ENCODE measurements at places on chromosomes 7 and 10. TPM values are rescaled to one million over a fixed set of nuclear protein-coding genes. Genes with fewer than 3 reads are reported as not detected.

- no peak for DNase-seq
Measured at GRCh38 chr10:52256832-52257691, 57.0 kb upstream of the DKK1 start.

GRCh38 chr7:52959336-52959735 is 76.1 kb upstream of the POM121L12 start:
- DNase-seq = no peak

GRCh38 chr10:122342293-122343134 is 32.0 kb upstream of the PLEKHA1 start:
- DNase-seq = peak; percentile 44

- DNase-seq = no peak
Measured at GRCh38 chr10:1308962-1309616, 252.9 kb downstream of the WDR37 start.

DNA sequence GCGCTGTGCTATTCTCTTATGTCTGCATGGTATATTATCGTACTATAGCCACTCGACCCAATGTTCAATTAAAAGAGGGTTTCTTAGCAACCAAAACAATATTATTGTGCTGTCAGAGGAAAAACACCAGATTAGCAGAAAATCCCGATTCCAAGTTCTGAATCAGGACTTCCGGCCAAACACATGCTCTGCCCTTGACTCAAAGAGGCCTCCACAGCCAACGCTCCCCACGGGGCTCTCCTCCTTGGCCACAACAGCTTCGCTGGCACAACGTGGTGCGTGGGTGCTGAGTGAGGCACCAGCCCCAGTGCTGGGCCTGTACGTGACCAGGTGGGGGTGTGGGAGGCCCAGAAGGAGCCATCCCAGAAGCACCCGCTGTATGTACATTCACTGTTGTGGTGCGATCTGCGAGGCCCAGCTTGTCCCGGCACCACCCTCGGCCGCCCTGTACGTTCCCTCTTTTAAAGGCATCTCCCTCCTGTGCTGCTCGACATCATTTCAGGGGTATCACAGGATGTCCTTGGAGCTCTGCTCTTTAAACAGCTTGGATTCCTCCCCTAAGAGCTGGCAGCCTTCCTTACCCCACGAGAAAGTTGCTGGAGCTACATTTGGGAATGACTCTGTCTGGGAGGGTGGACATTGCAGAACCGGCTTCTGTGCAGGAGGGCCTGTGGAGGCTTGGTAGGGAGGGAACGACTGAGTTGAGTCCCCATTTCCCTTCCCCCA is 736.2 kb downstream of the PARD3 start:
- DNase-seq = no peak

DNA sequence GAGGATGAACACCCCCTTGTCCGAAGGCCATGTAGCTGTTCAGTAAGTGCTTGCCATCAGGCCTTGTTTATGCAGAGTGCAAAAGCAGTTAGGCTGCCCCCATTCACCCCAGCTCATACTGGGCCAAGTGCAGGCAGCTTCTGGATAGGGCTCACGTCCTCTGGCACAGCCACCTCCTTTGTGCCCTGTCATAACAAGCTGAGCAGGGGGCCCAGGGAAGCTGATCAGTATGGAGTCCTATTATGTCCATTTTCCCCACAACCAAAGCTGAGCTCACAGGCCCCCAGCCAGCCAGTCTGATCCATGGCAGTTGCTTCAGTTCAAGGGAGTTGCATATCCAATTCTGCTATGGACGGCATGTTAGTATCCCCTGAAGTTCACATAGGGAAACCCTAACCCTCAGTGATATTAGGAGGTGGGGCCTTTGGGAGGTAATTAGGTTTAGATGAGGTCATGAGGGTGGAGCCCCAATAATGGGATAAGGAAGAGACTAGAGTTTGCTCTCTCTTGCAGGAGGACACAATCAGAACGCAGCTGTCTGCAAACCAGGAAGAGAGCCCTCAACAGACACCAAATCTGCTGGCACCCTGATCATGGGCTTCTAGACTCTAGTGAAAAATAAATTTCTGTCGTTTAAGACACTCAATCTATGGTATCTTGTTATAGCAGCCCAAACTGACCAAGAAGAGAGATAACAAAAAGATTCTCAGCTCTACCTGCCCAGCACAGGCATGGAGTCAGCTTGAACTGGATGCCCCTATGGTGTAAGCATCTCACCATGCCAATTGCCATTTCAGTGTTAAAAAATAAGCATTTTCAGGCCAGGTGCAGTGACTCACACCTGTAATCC is 155.9 kb downstream of the FGFR2 start:
- no peak for DNase-seq

- no peak for DNase-seq
Measured at GRCh38 chr10:4312051-4312835, 513.8 kb upstream of the AKR1E2 start.

DNA sequence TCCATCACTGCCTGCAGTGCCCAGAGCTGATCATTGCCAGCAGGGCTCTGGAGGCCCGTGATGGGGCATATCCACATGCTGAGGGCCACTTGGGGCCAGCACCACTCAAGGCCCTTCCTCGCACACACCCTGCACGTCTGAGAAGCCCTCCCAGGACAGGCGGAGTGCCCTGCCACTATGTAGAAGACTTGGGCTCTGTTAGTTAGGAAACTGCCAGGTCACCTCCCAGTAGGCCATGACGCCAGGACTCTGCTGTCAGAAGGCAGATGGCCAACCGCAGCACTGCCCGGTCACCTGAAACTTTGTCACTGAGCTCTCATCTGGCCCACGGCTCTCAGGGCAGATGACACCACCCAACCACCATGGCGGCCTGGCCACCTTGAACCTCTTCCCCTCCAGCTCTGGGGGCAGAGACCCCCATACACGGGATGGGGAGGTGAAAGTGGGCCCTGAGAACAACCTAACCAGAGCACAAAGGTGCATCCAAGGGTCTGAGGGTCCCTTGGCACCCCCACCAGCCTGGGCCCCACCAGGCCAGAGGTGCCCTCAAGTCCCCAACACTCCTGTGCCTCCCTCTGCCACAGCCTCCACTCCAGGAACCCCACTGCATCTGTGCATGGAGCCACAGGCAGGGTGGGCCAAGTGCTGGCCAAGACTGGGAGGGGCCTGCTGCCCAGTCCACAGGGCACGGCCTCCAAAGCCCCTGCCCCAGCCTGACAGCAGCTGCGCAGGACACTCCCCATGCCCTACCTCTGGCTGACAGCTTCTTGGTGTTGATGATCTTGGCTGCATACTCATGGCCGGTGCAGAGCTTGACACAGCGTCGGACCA is 41.8 kb downstream of the CAMK2B start:
- DNase-seq = no peak

- no peak for DNase-seq
Measured at GRCh38 chr10:126081841-126082466, 185.6 kb downstream of the FANK1 start.

DNA sequence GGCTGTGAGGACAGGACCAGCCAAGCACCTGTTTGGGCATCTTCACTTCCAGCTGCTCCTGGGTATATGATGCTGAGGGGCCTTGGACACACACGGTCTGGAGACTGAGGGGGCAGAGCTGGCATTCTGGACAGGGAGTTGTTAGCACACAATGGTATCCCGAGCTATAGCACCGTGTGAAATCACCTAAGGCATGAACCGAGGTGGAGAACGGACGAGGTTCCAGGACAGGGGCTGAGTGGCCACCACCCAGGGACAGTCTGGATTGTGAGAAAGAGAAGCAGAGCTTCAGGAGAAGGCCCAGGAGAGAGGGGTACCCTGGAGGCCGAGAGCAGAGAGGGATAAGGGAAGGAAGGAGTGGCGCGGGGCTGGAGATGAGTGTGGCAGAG is 571.8 kb downstream of the TCERG1L start:
- DNase-seq = no peak

DNA sequence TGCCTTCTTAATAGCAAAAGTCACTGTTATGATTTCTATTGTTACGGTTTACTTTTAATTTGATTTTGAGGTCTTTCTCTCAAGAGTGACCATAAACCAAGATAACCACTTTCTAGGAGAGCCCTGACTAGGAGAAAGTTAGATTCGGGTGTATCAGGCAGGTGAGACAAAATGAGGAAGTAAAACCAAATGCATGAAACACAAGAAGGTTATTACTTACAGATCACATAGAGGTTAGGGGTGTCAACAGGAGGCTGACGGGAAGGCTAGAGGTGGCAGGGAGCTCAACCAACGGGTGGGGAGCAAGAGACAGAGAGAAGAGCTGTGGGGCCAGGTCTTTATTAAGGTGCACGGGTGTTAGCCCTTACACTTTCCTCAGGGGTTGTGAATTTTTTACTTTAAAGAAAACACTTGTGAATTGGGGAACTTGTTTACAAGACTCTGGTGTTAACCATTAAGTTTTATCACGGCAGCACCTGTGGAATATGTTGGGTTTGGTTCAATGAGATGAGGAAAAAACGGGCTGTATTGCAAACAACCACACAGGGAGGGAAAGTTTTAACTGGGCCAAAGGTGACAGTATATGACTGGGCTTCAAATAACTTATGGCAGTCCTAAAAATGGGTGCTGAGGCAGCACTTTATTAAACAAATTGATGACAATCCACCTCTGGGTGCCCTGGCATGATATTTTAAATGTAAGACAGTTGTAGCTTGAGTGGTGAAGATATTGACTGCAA is 154.9 kb downstream of the SDHAF3 start:
- DNase-seq = no peak

DNA sequence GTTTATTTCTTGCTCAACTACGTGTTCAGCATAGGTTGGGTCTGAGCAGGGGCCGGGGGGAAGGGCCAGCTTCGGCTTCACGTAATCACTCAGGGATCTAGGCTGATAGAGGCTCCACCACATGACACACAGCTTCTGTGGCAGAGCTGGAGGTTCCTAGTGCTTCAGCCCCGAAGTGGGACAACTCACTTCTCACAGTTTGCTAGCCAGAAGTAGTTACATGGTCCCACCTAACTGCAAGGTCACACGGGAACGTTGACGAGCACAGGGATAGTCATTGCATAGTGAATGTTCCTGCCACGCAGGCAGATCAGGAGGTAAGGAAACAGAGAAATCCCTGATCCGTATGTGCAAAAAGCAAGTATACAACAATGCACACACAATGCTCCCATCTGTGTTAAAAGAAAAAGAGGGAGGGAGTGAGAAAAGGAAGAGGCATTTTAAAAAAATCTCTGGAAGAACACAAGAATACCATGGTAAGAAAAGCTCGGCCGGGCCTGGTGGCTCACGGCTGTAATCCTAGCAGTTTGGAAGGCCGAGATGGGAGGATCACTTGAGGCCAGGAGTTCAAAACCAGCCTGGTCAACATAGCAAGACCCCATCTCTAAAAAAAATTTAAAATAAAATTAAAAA is 16.9 kb downstream of the SMURF1 start:
- no peak for DNase-seq

GRCh38 chr7:108406222-108406890 is 49.9 kb downstream of the NRCAM start:
- no peak for DNase-seq

DNA sequence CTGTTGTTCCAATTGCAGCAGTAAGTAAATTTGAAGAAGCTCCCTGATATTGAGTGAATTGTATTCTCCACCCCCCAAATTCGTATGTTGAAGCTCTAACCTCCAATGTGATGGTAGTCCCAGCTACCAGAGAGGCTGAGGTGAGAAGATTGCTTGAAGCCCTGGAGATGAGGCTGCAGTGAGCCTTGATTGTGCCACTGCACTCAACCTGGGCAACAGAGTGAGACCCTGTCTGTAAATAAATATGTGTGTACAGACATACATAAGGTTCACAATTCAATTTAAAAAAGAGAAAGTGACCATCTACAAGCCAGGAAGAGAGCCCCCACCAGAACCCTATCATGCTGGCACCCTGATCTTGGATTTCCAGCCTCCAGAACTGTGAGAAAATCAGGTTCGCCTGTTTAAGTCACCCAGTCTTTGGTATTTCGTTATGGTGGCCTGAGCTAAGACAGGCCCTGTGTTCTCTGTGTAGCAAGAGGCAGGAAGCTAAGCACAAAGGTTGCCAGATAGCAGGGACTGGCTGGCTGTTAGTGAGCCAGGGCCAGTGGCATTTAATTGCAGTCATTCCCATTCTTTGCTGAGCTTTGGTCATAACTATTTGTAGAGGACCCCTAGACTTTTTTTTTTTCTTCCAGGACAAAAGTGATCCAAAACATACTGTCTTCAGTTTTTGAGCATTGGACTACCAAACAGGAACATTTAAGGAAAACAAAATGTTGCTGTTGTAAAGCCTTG is 45.6 kb downstream of the AUTS2 start:
- DNase-seq = no peak

GRCh38 chr10:99569961-99570360 is 37.2 kb downstream of the NKX2-3 start:
- no peak for DNase-seq

- no peak for DNase-seq
Measured at GRCh38 chr10:69472544-69472943, 21.3 kb downstream of the TSPAN15 start.

DNA sequence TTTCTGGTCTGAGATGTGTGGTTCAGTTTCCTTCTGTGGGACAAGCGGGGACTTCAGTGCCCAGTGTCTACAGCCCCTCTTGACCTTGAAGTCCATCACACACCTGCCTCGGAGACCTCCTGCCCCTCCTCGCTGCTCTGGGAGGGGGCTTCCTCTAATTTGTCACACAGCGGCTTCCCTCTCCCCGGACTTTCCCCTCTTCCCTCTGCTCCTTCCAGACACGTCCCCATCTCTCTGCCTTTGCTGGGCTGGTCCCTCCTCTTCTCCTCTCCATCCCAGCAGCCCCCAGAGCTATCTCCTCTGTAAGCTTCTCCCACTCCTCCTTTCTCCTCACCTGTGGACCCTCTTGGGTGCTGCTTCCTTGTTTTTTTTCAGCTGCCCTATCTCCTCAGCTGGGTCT is 122.2 kb upstream of the SORCS3 start:
- DNase-seq = no peak

- no peak for DNase-seq
Measured at GRCh38 chr7:130013241-130013640, 37.9 kb downstream of the ZC3HC1 start.

DNA sequence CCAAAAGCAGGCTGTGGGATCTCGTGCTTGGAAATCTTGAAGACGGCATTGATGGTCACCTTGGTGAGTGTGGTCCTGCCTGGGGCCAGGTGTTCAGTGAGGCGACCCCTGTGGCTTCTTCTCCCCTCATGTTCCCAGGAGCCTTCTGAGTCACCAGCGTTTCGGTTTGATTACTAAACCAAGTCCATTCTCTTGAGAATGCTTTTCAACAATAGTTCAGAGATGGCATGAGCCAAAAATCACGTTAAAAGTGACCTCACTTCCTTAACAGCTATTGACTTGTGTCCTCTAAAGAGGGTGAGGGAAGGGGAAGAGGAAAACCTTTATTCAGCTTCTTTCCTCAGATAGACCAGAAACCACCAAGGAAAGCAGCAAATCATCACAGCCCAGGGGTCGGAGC is 315.2 kb downstream of the GATA3 start:
- no peak for DNase-seq

- DNase-seq = no peak
Measured at GRCh38 chr7:1839701-1840100, 169.6 kb downstream of the ELFN1 start.

- DNase-seq = no peak
Measured at GRCh38 chr10:118963933-118964332, 65.6 kb upstream of the NANOS1 start.

The SRGN gene
- polyA plus RNA-seq = 50.5 TPM

The WASHC2A gene
- 13.7 TPM for polyA plus RNA-seq

The MYL10 gene
- not detected for polyA plus RNA-seq

The TIMM23B gene
- polyA plus RNA-seq = 12.9 TPM

The SPDYE6 gene
- not detected for polyA plus RNA-seq

The SLC26A5 gene
- not detected for polyA plus RNA-seq

The CFAP70 gene
- 0.32 TPM for polyA plus RNA-seq

The EVX1 gene
- 0.08 TPM for polyA plus RNA-seq

The AKR1D1 gene
- polyA plus RNA-seq = not detected

The MACC1 gene
- polyA plus RNA-seq = not detected

The TFEC gene
- polyA plus RNA-seq = 0.01 TPM
